ENCODE measurements at places on chromosomes 2 and 18.
A peak's percentile ranks its signal among the peaks of the same experiment; 100 is the strongest.

DNA sequence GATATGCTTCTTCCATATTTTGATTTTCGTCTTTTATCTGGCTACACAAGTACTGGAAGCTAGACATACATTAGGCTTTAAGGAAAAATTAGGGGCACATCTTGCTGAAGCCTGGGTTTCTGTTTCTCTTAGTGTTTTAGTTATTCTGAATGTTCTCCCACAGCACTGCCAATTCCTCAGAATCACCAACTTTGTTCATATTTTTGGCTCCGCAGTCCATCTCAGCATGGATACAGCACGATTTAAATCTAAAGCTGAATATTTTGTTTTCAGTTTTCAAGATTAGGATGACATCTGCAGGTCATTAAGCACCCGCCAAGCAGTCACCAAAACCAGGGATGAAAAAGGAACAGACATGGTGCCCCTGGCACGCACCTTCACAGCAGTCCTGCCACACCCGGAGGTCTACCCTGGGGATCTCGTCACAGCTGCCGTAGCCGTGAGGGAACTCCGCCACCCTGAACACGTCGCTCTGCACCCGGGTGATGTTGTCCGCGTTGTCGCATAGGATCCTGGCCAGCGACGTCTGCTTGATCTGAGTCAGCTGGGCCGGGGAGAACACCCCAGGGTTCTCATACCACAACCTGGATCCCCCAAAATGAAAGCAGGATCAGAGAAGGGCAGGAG, 101.2 kb downstream of the PXDN start:
- DNase-seq, result no peak

DNA sequence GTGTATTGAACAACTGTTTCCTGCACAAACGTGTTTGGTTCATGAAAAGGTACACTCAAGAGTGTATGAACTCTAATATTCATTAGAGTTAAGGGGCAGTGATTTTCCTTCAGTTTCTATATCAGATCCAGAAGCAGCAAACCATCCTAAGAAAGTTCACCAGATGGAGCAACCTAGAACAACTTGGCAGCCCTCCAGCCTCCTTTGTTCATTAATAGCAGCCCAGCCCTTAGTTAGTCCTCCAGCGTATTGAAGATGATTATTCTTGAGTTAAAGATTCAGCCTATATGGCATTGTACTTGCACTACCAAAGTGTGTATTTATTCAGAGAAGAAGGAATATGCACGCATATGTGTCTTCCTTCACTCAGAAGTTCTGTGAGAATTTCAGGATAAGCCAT, 365.5 kb downstream of the SETBP1 start:
- DNase-seq, result no peak

DNA sequence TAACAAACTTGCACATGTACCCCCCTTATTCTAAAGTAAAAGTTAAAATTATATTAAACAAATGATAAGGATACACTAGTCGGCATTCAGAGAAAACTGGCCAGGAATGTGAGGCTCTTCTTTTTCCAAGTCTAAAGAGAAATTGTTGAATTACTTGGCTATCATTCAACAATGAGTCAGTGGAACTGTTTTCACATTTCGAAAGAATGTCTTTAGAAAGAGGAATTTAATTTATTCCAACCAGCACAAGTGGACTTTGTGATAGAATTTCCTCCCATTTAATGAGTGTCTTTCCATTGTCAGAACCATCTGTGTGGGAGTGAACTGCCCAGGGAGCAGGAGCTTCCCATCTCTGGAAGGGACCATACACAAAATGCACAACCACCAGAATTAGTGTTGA, 792.2 kb downstream of the EPHA4 start:
- DNase-seq, result no peak

GRCh38 chr2:168328421-168328820, 81.0 kb upstream of the STK39 start:
- no peak for DNase-seq

GRCh38 chr2:8659092-8659734, 22.6 kb upstream of the ID2 start:
- peak; percentile 21 for DNase-seq

DNA sequence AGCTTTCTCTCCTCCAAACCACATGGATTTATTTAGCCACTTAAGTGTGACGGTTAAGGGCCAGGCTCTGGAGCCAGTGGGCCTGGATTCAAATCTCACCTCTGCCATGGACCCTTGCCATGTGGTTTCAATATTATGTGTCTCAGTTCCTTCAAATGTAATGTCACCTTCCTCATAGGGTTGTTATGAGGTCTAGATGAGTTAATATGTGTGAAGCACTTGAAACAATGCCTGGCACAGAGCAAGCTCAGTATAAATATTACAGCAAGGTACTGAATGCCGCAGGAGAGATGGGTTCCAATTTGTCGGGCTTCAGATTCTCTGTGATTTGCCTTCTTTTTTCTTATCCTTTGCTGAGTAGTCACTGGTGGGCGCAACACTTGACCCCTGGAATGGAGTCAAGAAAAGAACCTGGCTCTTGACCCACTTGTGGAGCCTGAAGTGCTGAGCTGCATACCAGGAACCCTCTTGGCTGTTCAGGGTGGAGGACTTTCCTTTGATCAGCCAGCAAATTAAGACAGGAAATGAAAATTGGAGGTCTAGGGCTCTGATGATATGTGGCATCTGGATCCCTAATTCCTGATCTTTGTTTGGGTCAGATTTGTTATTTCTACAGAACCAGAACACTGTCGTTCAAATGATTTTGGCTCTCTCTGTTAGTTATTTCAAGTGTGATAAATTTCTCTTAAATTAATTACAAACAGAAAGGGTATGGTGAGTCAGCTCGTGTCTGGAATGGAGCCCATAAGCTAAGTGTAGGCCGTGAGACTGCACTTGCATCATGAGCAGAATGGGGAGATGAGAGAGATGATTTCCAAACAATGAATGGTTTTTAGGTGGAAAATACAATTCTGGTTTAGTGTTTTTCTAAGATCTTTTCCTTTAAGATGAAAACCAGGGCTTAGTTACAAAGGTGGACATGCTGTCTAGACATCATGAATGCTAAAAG, 293.0 kb downstream of the KCNS3 start:
- no peak for DNase-seq

DNA sequence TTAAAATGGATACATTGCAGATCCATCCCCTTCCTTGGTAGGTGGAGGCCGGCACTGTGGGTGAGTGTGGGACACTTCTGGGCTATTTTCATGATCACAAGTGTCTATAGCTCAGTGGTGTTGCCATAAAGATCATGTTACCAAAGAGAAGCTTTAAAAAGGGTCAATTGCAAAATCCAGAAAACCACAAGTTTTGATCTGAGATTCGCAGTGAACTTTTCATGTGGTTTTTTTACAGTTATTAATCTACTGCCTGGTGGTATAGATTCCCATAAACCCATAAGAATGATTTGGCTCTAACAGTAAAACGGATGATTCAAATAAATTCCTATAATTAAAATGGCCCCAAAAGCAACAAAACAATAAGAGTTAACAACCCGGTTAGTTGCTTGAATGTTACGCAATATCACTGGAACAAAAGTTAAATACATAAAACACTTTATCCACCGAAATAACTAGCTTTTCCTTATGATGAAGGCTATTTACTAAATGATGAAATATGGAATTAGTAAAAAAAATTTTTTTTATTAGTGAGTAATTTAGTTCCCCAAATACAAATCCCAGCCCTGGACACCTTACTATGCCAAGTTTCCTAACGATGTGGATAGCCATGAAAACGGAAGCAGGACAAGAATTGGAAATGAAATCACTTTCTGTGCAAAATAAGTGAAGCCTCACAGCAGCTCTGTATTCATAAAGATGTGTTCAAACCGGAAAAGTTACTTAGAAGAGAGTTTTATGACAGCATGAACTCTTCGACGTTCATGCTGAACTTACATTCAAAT, 95.6 kb upstream of the THOC1 start:
- DNase-seq, result no peak

DNA sequence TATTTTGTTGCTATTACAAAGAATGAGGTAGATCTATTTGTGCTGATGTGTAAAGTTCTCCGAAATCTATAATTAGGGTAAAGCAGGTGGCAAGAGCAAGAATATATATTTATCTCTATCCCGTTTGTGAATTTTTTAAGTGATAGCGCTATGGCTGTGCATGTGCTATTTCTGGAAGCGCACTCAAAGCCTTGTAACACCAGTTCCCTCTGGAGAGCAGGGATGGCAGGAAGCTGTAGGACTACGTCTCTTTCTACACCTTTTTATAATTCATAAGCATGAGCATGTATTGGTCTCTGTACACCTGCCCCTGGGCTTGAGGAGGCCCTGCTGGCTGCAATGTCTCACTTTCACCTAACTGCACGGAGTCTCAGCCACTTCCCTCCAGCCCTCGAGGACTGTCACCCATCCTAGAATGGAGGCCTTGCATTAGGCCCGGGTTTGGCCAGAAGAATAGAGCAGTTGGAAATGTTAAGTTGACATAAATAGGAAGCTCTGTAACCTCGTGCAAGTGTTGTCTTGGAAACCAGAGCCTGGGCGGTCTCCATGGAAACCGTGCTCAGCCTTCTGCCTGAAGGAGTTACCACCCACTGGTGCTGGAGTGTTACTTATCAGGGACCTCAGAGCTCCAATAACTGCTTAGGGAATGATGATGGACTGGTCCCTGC, 20.9 kb downstream of the ITM2C start:
- DNase-seq, result no peak

- DNase-seq, result no peak
Measured at GRCh38 chr2:188199716-188200128, 92.0 kb upstream of the GULP1 start.

DNA sequence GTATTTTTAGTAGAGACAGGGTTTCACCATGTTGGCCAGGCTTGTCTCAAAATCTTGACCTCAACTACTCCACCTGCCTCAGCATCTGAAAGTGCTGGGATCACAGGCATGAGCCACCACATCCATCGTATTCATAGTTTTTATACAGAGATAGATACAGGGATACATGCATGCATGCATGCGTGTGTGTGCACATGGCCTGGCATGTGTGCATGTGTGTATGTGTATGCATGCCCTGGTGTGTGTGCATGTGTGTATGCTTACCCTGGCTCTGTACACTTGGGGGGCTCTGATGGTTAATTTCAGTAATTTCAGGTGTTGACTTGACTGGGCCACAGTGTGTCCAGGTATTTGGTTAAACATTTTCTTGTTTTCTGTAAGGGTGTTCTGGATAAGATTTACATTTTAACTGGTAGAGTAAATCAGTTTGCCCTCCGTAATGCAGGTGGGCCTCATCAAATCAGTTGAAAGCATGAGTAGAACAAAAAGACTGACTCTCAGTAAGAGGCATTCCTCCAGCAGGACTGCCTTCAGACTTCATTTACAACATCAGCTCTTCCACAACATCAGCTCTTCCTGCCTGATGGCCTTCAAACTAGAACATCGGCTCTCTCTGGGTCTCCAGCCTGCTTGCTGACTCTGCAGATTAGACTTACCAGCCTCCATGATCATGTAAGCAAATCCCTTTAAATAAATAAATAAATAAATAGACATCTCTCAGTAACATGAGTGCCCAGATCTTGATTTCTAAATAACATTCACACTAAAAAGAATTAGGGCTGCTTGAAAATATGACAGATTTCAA, 30.8 kb downstream of the SESTD1 start:
- no peak for DNase-seq

DNA sequence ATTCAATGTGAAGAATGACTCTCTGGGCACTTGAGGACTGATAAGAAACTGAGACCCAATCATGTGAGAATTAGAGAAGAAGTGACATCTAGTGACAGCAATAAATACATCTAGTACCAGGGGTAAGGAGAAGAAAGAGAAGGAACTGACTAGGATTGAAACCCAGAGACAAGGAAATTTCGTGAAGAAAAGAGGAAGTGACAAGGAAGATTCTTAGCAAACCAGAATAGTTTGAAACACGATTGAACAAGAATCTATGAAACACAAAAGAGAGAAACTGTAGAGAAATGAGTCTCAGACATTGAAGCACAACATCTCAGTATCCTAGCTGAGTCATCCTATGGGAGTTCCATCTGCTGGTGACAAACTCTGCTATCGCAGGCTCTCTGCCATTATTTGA, 571.9 kb upstream of the PKDCC start:
- no peak for DNase-seq

GRCh38 chr2:233000886-233001750, 11.9 kb downstream of the NGEF start:
- no peak for DNase-seq

- no peak for DNase-seq
Measured at GRCh38 chr2:38462121-38462661, 85.1 kb upstream of the ATL2 start.

- DNase-seq, result no peak
Measured at GRCh38 chr2:95384854-95385569, 17.5 kb upstream of the FAHD2A start.

- DNase-seq, result no peak
Measured at GRCh38 chr2:127176371-127177311, 43.5 kb downstream of the CYP27C1 start.

GRCh38 chr2:204108330-204108751, 171.8 kb downstream of the ICOS start:
- peak; percentile 37 for DNase-seq

DNA sequence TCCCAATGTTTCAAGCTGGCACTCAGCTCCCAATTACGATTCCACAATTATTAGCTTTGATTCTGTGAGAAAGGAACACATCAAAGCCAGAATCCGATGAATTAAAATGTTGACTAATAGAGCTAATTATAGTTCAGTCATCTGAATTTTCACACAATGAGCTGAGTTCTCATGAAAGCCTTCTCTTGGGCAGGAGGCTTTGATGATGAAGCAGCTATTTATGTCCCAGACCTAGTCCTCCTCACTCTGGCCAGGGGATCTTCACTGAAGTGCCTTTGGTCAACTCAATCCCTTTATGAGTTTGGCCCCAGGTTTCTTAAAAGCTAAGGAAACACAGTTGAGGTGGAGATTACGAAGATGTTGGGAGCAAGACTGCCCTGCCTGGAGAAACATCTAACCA, 74.7 kb upstream of the PPM1B start:
- no peak for DNase-seq

DNA sequence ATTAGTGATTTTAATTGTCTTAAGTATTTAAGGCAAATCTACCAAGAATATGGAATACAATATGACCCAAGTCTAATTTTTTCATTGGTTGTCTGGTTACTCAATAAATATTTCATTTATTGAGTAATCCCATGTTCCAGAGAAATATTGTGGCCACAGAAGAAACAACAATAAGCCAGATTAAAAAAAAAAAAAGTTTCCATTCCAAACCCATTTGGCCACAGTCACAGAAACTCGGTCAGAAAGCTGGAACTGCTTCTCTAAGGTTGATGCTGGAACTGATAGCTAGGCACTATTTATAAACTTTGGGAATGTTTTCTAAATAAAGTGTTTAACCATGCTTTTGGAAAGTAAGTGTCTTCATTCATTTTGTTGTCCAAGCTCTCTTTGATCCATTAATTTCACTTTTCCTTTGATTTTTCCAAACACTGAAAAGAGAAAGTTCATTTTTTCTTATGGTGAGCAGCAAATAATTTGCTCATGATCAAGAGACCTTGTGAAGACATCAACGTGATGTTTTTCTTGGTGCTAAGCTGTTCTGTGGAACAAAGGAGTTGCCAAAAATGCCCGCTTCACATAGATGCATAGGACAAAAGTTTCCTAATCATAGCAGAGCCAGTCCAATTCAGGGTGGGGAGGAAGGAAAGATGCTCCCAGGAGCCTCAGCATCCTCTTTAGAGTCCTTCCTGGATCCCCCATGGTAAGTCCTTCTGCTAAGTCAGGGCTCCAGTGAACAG, 72.1 kb upstream of the CCBE1 start:
- no peak for DNase-seq

GRCh38 chr2:203971251-203971650, 34.7 kb downstream of the ICOS start:
- no peak for DNase-seq
